ENCODE measurements at places on chromosomes 1 and 21.
A peak's percentile ranks its signal among the peaks of the same experiment; 100 is the strongest.

DNA sequence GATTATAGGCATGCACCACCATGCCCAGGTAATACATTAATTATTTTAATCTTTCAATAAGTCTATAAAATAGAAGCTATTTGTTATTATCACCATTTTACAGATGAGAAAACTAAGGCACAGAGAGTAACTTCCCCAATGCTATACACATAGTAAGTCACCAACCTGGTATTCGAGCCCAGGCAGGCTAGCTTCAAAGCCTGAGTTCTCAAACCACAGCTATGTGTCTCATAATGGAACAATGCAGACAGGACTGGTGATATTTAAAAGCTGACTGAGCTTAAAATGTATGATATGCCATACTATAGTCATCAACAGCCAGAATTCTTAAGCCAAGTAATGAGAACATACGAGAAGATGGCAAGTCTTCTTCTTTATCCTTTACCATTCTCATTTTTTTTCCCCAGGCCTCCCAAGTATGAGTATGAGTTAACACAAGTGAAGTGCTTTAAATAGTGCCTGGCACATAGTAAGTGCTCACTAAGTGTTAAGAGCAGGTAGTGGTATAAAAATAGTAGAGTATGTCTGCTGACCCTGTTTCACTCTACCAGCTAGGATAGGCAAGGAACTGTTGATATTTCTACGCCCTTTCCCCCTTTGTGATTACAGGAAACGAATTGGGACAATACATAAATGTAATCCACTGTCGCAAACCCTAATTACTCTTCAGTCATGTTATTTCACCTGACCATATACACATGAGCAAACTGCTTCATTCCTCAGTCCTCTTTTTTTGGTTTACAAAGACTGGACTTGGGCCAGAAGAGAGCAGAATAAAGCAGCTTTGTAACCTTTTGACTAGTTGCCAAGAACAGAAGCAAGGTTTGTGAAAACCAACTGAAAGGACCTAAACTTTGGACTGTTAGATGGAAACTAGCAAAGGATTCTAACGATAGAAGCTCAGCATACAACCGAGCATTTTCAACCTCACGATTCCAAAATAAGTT, 9.5 kb downstream of the EYA3 start:
- DNase-seq = no peak

DNA sequence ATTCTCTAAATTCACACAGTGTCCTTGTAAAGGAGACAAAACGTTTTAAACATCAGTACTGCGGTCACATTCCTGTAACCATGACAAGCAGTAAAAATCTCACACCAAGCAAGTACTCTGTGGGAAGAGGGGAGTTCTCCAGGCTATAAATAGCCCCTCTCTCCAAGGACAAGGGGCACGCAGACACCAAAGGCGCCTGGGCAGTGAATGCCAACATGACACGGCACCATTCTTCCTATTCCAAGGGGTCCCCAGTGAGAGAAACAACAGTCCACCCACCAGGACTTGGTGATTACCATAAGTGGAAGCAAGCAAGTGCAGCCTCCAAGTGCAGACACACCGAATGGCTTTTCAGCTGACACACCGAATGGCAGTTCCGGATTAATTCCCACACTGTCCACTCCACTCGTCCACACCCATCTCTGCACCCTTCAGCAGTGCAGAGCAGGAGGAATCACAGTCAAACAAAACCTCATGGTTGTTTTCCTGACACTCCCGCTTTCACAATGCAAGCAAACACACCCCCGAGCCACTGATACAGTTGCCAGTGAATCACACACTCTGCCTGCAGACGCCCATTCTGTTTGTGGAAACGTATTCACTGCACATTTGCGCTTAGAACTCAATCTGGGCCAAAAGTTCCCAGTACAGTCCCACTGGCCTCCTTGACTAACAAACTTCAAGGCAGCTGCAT, 1.8 kb downstream of the PTTG1IP start:
- DNase-seq = peak; percentile 39

DNA sequence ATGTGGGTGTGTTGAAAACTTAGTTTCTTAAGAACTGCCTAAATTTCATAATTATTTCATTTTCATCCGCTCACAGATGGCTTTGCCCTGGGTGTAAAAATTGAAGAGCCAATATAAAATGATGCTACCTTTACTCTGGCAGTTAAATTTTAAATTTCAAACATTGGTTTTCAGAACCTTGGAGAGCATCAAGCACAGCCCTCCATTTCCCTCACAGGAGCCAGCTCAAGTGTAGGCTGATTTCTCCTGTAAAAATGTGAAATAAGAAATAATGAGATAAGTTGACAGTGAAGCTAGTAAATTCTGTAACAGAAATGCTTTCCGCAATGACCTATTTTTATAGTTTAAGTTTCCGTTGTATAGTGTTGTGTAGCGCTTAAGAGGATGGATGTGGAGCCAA, 53.9 kb upstream of the AKT3 start:
- DNase-seq = no peak

- peak; percentile 35 for DNase-seq
Observed at GRCh38 chr1:23216771-23217420, 406 bp downstream of the HTR1D start.

- DNase-seq = no peak
Observed at GRCh38 chr1:36602184-36602583, 119.5 kb upstream of the CSF3R start.

DNA sequence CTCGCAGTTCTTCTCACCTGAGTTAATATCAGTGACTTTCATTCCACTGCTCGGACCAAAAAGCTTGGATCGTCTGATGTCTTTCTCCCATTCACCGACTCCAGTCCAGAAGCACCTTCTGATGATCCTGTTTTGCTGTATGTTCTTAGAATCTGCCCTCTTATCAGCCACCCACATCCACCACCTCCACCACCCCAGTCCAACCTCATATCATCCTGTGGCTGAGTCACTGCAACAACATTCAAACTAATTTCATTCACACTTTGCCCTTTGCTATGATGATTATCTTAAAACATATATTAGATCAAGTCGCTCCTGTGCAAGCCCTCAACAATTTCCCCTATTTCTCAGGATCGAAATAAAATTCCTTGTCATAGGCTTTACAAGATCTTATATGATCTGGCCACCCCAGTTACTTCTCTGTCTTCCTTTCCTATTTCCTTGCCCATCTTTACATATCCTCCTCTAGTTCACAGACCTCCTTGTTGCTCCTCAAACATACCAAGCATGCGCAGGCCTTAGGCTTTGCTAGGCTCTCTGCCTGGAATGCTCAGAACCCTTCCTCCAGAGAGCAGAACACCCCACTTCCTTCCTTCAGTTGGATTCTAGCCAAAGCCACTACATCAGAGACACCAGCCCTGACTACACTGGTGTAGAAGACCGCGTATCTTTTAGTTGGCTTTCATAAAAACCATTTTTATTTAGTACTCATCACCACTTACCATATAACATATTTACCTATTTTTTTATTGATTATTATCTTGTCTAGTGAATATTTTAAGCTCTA, 335.7 kb upstream of the GREM2 start:
- no peak for DNase-seq

GRCh38 chr1:154879038-154879421, 8.9 kb upstream of the KCNN3 start:
- no peak for DNase-seq

GRCh38 chr1:4702932-4703331, 48.5 kb downstream of the AJAP1 start:
- DNase-seq = no peak

DNA sequence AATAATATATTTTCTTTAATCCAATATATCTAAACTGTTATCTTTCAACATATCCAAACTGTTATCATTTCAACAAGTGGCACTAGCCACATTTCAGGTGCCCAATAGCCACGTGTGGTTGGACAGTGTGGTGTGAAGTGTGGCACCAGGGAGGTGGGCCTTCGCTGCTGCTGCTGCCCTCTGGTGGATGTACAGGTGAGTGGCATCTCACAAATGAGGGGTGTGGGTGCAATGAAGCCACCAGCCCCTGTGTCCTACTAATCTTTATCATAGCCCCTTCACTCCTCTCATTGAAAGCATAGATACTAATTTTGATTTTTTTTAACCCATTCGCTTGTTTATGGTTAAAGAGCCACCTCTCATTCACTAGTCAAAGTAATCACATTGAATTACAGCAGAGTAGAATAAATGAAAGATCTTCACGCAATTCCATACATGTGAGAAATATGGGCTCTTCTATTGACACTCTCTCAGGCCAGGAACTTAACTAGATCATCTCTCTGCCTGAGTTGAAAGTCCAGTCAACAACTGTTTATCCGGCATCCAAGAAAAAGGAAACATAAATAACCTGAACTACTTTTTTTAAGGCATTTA, 499.2 kb downstream of the OMA1 start:
- DNase-seq = peak; percentile 18

DNA sequence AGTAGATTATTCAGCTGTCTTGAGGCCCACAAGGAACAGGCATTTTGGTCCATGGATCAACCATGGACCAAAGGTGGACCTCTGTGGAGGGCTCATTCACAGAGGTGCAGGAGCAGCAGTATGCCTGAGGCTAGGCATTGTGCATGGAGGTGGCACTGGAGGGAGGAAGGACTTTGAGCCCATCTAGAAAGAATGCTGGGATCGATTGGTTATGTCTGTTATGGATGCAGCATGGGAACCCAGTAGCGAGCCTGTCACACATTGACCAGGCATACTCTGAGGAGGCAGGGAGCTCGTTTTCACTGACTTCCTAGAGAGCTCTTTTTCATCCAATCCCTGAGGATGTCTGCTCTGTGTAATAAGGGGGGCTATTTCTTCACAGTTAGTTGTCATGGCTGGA, 75.5 kb downstream of the KCNN3 start:
- no peak for DNase-seq

DNA sequence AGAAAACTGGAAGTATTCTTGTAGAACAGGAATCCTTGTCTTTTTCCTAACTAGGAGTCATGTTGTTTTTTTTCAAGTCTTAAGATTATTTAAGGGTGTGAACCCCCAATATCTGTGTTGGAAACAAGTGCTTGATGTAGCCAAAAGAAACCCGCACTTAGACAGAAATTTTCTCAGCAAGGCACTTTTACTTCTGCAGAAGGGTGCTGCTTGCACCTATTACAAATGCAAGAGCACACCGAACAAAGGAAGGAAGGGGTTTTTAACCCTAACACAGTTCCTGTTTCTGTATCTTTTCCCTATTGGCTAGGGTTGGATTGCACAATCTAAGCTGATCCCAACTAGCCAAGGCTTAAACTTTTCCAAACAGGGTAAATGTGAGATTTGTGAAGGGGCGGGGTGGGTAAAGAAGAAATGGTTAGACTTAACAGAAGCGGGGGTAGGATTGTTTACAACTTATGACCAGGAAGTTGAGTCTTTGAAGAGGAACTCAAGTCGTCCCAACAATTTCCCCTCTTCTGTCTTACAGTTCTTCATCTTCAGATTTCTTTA, 75.1 kb downstream of the ZFYVE9 start:
- DNase-seq = no peak
